ENCODE measurements at places on chromosomes 6 and 20.

DNA sequence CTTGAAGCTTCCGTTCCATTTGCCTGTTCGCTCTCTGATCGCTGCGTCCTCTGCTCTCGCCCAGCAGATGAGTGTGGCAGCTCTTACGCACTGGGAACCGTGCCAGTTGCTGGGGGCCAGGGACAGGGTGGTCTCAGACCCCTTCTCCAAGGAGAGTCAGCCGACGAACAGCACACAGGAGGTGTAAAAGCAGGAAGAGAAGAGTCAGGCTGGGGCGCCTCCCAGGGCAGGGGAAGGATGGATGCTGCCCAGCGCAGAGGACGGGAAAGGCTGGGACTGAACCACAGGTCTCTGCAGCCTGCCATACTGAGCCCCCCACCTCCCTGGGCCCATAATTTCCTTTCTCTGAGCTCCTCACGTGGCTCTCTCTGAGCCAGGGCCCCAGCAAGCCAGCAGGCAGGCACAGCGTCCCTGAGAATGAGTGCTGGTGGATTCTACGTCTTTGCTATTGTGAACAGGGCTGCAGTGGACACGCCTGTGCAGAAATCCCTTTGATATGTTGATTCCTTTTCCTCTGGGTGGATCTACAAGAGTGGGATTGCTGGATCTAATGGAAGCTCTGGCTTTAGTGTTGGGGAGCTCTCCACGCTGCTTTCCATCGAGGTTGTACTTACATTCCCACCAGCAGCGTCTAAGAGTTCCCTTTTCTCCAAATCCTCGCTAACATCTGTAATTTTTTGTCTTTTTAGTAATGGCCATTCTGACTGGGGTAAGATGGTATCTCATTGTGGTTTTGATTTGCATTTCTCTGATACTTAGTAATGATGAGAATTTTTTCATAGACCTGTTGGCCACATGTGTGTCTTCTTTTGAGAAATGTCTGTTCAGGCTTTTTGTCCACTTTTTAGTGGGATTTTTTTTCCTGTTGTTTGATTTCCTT, 104.1 kb downstream of the PSMB1 start:
- no peak for DNase-seq

- DNase-seq, result no peak
Measured at GRCh38 chr6:54083287-54083686, 28.0 kb upstream of the MLIP start.

GRCh38 chr6:47034926-47035325, 7.2 kb downstream of the ADGRF1 start:
- DNase-seq, result no peak

DNA sequence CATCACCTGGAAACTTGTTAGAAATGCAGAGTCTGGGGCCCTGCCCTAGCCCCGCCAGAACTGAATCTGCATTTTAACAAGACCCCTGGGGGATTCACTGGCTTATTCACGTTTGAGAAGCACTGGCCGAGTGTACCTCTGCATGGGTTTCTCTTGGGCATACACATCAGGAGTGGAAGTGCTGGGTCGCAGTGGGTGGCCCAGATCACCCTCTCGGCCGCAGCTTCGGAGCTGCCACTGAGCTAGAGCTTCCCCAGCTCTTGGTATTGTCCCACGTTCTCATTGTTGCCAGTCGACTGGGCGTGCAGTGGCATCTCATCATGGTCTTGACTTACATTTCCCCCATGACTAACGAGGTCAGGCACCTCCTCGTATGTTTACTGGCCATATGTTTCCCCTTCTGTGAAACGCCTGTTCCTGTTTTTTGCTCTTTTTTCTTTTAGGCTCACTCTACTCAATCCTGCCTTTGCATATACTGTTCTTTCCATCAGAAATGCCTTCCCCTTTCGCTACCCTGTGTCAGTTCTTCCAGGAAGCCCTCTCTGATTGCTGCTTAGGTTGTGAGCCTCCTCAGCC, 3.0 kb upstream of the DLGAP4 start:
- no peak for DNase-seq

- DNase-seq, result no peak
Measured at GRCh38 chr20:25461786-25462545, 54.5 kb downstream of the GINS1 start.

- no peak for DNase-seq
Measured at GRCh38 chr6:150004101-150004782, 21.1 kb downstream of the RAET1L start.

All from suprapubic skin (tissue), 4 donors.